ENCODE measurements at places on chromosomes 12 and 14.

DNA sequence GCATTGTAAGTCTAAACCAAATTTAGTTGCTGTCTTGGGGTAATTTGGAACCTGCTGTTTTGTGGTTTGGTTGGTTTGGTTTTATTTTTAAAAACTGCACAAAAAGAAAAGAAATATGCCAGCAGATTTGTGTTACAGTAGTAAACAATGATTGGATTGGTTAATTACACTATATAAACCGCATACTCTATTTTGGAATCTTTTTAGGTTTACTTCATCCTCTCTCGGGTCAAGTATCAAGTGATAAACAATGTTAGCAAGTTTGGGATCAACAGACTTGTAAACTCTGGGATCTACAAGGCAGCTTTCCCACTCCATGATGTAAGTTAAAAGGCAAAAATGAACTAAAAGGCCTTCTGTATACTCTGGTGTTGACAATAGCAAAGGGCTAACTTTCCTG is 132.4 kb downstream of the ANO6 start:
- no peak for ATAC-seq

GRCh38 chr12:102444093-102444492 is 36.3 kb downstream of the IGF1 start:
- no peak for ATAC-seq

GRCh38 chr12:11812586-11813437 is 163.3 kb downstream of the ETV6 start:
- ATAC-seq: no peak

- no peak for ATAC-seq
Observed at GRCh38 chr14:69543341-69544115, 31.1 kb downstream of the CCDC177 start.

GRCh38 chr14:50395448-50395847 is 1.2 kb downstream of the CDKL1 start:
- no peak for ATAC-seq

- ATAC-seq: peak; percentile 72
Observed at GRCh38 chr12:76449583-76449982, 101.4 kb upstream of the BBS10 start.

DNA sequence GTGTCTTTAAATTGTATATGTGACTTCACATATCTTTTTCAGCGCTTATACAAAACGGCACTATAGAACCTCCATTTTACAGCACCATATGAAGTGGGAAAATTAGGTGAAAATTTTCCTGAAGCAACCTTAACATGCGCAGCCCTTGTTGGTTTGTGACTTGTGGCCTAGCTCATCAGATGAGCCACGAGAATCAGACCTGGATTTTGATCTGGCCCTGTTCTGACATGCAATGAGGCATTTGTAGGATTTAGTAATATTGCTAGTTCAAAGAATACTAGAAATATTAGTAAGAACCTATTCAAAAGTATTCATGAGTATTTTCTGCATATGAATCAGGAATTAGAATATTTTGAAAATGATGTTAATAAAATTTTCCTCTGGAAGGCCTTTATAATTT is 2.9 kb downstream of the CDKN1B start:
- no peak for ATAC-seq

DNA sequence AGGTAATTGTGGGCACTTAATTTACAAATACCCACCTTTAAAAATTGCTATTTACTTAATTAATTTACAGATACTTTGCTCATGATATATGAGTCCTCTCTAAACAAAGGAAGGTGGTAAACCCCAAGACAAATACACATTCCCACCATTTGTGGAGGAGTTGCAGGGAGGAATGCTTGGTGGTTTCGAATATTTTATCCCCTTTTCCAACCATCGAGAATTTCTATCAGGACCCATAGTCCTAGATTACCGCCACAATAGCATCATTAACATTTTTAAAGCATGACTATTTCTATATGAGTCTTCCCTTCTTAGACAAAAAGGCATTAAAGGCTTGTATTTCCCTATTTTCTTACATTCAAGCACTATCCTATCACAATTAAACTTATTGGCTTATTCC is 34.2 kb upstream of the PLEKHA5 start:
- ATAC-seq: no peak

- ATAC-seq: no peak
Observed at GRCh38 chr12:22282283-22282682, 52.2 kb downstream of the ST8SIA1 start.

- no peak for ATAC-seq
Observed at GRCh38 chr12:43097471-43097870, 454.5 kb downstream of the ADAMTS20 start.

DNA sequence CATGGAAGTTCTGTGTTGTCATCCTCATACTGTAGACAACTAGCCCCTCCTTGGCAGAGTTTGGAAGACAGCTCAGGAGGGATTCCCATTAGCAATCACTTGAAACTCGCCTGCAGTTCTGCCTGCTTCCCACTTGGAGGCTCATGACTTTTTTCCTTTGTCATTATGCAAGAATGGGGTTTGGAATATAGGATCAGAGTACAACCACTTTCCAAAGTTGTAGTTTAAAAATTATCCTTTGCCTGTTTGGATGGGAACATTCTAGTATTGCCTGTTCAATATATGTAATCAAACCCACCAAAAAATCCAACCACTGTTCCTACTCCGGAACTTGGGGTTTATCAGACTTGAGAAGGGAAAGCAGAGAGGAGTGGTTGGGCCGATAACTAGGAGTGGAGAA is 2.1 kb upstream of the GPD1 start:
- ATAC-seq: no peak

DNA sequence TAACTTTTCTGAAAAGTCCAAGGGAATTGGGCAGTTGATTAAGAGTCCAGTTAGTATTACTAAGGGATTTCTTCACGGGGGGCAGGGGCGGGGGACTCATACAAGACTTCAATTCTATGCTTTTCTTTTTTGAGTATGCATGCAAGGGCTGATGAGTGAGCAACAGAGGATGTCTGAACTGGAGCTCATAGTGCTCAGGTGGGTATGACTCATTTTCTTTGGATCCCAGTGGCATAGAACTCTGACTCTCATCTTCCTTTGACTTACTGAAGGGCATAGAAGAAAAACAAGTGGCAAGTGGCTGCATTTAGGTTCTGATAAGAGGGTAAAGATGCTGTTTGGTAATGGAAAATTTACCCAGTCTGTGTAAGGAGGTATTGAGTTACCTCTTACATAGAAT is 749.2 kb downstream of the NOVA1 start:
- ATAC-seq: no peak

GRCh38 chr14:22888662-22889061 is 5.6 kb downstream of the REM2 start:
- no peak for ATAC-seq

GRCh38 chr12:793711-794110 is 41.3 kb downstream of the WNK1 start:
- no peak for ATAC-seq

DNA sequence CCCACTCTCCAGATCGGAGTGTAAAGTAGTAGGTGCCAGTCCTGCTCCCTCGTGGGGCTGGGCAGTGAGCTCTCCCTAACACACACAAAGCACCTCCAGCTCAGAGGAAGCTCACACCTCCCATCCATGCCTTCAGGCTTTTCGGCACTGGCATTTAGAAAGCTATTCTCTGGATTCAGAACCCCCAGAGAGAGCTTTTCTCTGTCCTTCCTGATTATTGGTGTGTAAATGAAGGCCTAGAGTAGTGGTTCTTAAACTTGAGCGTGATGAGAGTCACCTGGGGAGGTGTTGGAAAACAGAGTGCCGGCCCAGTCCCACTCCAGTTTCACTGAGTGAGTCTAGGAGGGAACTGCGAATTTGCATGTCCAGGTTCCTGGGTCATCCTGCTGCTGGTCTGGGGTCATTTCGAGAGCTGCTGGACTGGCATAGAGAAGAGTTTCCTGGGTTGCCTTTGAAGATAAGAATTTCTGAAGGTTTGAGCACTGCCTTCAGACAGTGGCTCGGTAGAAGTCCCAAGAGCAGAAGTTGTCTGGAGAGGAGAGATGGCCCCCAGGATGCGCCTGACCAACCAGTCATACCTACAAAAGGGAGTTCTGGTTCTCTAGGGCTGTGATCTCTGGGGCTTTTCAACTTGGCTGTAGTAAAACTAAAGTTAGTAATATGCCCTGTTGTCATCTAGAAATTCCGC is 15.1 kb downstream of the CD9 start:
- ATAC-seq: no peak

GRCh38 chr12:29691161-29691854 is 92.4 kb downstream of the TMTC1 start:
- ATAC-seq: no peak

- no peak for ATAC-seq
Observed at GRCh38 chr12:5511644-5512600, 80.0 kb downstream of the NTF3 start.

DNA sequence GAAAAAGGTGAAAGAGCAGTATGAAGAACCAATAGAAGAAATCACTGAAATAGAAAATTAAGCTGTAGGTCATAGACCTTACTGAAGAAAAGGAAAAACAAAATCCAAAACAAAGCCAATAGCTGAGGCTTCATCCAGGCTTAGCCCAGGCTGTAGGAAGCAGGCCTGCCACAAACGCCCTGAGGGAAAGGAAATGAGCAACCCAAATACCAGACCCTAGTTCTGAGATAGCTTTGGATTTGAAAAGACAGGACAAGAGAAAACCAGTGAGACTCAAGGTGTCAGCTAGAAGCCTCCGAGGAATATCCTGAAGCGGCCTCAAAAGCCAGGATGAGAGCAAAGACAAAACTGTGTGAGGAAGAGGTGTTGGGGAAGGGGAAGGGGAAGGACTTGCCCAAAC is 79.2 kb downstream of the FERMT2 start:
- no peak for ATAC-seq

- no peak for ATAC-seq
Observed at GRCh38 chr12:131834798-131835615, 6.8 kb downstream of the MMP17 start.

DNA sequence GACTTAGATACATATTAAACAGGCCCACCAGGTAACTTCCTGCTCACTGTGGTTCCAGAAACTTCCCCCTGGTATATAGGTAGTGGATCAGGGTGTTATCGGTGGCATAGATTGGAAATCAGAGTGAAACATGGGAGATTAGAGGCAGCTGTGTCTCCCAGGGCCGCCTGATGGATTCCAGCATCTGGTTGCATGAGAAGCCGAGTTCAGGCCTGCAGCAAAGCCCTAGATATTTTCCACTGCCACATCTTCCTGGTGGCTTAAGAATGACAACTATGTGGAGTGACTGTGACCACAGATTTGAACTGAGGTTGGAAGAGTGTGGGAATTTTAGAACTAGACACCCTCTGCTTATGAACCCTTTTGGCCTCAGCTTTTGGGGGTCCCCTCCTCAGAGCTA is 184.8 kb upstream of the NTF3 start:
- no peak for ATAC-seq

GRCh38 chr12:95738024-95738611 is 52.4 kb downstream of the NTN4 start:
- no peak for ATAC-seq

GRCh38 chr12:68259318-68259940 is 6.0 kb upstream of the IL22 start:
- ATAC-seq: peak; percentile 81

DNA sequence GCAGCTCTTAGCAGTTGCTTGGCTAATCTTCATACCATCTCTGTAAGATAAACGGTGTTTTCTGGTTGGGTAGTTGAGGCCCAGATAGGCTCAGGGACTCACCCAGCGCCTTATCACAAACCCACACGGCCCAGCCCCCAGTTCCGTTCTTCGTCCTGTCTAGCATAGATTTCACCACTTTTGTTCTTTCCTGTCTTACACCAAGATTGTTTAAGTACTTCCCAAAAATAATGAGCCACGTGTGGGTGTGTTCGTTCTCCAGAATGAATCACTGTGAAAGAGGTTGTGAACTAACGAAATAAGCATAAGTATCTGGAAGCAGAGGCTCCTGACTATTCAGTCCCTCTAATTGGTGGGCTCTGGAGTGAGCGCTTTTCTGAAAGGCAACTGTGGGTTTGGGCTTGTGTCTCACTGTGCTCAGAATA is 21.4 kb downstream of the ACVR1B start:
- peak; percentile 24 for ATAC-seq

GRCh38 chr14:30610787-30611343 is 11.3 kb upstream of the SCFD1 start:
- ATAC-seq: no peak

GRCh38 chr14:89258728-89259273 is 158.2 kb downstream of the FOXN3 start:
- ATAC-seq: peak; percentile 41

DNA sequence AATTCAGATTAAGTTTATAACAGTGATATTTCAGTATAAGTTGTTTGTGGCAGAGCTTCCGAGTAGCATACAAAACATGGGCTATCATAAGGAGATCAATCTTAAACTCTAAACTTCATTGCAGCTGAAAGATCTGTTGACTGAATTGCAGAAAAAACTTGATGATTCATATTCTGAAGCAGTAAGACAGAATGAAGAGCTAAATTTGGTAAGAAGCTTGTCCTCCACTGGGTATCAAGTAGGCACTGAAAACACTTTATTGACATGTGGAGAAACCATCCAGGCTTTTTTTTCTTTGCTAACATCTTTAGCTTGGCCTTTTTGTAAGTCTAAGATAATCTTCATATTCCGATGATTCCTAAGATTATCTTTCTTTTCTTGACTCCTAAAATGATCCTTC is 93.0 kb downstream of the KTN1 start:
- ATAC-seq: no peak

DNA sequence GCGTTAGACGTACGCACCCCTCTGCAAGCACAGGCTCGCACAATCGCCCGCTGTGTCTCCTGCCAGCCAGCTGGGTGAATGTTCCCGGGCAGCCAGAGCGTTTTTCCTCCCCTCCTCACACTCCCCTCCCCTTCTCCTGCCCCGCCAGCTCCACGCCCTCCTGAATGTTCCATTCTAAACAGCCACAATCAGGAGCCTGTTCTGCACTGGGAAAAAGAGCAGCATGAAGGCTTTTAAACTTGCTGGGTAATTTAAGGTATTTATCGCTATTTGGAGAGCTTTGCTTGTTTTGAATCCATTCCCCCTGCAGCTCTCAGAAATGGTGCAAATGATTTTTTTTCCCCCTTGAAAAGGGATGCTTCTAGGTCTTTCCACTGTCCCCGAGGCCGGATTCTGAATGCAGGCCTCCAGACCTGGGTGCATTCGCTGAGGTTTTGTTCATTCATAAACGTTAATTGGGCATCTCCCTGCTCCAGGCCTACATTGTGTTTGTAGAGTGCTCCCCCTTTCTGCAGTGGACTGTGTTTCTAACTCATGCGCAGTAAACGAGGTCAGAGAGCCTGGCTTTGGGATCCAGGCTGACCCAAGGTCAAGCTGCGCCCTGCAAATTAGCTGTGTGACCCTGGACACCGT is 212.5 kb downstream of the CHST11 start:
- no peak for ATAC-seq

GRCh38 chr14:28778138-28779117 is 11.8 kb downstream of the FOXG1 start:
- ATAC-seq: no peak

- no peak for ATAC-seq
Observed at GRCh38 chr12:10610188-10610587, 3.2 kb downstream of the MAGOHB start.

- no peak for ATAC-seq
Observed at GRCh38 chr14:23537351-23538049, 14.1 kb downstream of the ZFHX2 start.

- ATAC-seq: no peak
Observed at GRCh38 chr12:60168441-60168840, 572.6 kb downstream of the SLC16A7 start.

GRCh38 chr14:62179367-62180018 is 417.3 kb downstream of the SNAPC1 start:
- no peak for ATAC-seq

GRCh38 chr12:109625749-109626377 is 52.3 kb downstream of the MVK start:
- no peak for ATAC-seq

Measured in activated CD4-positive, CD25-positive, alpha-beta regulatory T cell treated with anti-CD3 and anti-CD28 coated beads, Interleukin-2, amount 50 U/mL, for 24 hours (primary cell).